ENCODE measurements at places on chromosomes 6 and 20.

GRCh38 chr20:58625585-58625984, 25.5 kb upstream of the STX16 start:
- no peak for DNase-seq

DNA sequence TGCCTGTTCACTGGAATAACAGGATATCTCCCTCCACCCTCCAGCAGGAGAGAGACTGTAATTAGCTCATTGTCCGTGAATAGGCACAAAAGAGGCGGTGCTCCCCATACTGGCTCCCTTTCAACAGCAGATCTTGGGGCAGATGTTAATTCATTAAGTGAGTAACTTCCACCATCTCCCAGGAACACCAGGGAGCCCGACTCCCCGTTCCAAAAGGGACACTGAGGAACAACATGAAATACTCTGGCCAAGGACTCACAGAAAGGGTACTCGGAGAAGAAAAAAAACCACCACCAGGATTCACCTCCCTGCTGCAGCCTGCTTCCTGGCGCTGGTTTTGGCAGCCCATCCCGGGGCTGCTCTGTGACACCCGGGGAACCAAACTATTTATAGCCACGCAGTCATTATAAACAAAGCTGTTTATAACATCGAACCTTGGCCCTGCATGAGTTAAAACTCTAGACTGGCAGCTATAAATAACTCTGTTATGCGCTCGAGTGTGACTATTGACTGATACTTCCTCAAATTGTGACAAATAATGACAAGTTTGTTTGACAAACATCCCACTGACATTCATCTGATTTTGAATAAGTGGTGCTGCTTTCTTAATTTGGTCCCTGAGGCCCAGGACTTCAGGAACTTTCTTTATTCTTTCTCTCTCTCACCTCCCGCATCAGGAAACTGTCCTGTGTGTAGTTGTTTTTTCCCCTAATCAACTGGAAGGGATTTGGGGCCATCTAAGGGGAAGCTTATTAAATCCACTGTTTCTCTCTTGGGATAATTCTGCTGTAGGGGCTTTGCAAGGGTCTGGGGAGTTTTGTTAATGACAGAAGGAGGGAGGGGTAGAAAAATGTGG, 521.6 kb downstream of the CD83 start:
- DNase-seq: peak; percentile 18

DNA sequence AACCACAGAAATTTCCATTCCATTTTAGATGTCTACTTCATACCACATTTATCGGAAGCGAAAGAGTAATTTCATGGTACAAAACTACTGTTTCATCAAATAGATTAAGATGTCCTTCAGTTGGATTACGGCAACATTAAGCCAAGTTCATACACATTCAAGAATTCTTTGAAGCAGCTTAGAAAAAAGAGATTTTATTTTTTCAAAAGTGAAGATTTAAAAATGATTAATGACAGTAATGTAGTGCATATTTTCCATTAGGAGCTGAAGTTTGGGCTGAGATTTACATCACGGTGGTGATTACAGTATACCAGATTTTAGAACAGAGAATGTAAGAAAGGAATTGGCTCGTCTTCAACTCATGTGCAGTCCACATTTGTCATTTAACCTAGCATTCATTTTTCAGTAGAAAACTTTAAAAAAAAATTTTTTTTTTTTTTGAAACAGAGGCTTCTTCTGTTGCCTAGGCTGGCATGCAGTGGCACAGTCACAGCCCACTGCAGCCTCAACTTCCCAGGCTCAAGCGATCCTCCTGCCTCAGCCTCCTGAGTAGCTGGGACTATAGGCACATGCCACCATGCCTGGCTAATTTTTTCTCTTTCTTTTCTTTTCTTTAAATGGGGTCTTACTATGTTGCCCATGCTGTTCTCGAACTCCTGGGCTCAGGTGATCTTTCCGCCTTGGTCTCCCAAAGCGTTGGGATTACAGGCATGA, 1.9 kb downstream of the SYNJ2 start:
- peak; percentile 16 for DNase-seq

- peak; percentile 75 for DNase-seq
These were observed 241.0 kb downstream of the ADGRG6 start for GRCh38 chr6:142542704-142543233.

Measured in fibroblast of villous mesenchyme (primary cell).